ENCODE measurements at places on chromosomes 3 and 15. TPM values are rescaled to one million over a fixed set of nuclear protein-coding genes. Genes with fewer than 3 reads are reported as not detected.

- DNase-seq, result no peak
These were observed 12.2 kb downstream of the NCEH1 start for GRCh38 chr3:172698631-172699030.

DNA sequence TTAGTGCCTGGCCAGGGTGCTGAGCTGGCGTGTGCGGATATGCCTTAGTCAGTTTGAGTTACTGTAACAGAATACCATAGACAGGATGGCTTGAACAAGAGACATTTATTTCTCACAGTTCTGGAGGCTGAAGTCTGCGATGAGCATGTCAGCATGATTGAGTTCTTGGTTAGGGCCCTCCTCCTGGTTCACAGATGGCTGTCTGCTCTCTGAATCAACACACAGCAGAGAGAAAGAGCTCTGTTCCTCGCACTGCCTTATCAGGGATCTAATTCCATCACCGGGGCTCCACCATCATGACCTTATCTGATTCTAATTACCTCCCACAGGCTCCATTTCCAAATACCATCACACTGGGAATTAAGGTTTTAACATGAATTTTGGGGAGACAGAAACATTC lies 386.6 kb upstream of the DPH6 start:
- no peak for DNase-seq

GRCh38 chr3:45607790-45608189 lies 13.2 kb downstream of the LIMD1 start:
- DNase-seq, result no peak

GRCh38 chr15:49693498-49693897 lies 72.7 kb downstream of the DTWD1 start:
- no peak for DNase-seq

- DNase-seq, result no peak
These were observed 66.1 kb downstream of the GLB1 start for GRCh38 chr3:33030802-33031201.

ONECUT1 gene
- total RNA-seq, result not detected
